Stimulated activated CD4-positive, alpha-beta T cell treated with anti-CD3 and anti-CD28 coated beads, Interleukin-2, amount 100 ng/mL, for 4 hours (primary cell): ENCODE measurements at places on chromosomes 6 and 20.

DNA sequence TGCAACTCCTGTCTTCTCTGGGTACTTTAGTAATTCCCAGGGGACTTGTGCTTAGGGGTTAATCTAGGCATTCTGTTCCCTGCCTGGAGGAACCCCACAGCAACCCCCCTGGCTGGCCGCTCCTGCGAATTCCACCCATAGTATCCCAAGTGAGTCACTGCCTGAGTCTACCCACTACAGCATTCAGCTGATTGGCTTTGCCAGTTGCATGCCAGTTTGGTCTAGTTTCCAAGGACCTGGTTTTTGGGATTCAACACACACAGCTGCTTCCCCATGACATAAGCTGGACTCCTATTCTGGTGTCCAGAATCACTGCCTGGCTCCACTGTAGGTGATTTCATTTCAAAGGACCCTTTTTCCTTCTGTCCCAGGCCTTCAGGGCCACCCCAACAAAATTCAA lies 40.3 kb downstream of the PLCG1 start:
- no peak for DNase-seq

- DNase-seq: no peak
Observed at GRCh38 chr6:103344554-103345163, 1515.1 kb downstream of the HACE1 start.

DNA sequence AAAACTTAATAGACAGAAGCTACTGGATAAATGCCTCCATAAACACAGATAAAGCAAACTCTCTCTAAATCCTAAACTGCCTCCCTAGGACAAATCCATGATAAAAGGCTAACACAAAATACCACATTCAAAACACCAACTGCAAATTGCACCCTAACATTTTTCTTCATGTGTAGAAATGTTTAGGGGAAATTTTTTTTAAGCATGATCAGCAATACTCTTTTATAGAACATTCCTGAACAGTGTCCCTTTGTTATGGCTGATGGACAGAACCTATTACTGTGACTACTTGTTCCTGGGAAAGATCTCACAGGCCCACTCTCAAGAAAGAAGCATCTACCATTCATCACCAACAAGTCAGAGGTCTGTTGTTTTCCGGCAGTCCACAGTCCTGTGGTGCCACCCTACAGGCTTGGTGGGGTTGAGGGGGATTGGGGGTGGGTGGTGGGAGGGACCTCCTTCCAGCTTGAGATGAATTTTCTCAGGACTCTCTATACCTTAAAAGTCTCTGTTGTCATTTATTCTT lies 64.5 kb downstream of the DTNBP1 start:
- DNase-seq: no peak

- no peak for DNase-seq
Observed at GRCh38 chr6:108763931-108764579, 84.2 kb upstream of the ARMC2 start.

DNA sequence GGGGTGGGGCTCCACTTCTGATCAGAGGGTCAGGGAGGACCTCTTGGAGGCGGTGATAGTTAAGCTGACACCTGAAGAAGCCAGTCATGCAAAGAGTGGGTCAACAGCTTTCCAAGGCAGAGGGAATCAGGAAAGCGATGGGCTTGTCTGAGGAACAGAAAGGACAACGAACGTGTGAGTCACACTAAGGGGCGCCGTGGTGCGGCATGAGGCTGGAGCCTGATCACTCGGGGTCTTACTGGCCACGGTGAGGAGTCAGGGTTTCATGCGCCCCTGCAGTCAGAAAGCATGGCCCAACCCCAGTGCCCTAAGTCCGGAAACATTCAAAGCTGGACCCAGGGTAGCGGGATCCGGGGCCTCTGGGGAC lies 50.6 kb upstream of the SLC32A1 start:
- no peak for DNase-seq

GRCh38 chr20:5039255-5039657 lies 37.9 kb upstream of the SLC23A2 start:
- no peak for DNase-seq

DNA sequence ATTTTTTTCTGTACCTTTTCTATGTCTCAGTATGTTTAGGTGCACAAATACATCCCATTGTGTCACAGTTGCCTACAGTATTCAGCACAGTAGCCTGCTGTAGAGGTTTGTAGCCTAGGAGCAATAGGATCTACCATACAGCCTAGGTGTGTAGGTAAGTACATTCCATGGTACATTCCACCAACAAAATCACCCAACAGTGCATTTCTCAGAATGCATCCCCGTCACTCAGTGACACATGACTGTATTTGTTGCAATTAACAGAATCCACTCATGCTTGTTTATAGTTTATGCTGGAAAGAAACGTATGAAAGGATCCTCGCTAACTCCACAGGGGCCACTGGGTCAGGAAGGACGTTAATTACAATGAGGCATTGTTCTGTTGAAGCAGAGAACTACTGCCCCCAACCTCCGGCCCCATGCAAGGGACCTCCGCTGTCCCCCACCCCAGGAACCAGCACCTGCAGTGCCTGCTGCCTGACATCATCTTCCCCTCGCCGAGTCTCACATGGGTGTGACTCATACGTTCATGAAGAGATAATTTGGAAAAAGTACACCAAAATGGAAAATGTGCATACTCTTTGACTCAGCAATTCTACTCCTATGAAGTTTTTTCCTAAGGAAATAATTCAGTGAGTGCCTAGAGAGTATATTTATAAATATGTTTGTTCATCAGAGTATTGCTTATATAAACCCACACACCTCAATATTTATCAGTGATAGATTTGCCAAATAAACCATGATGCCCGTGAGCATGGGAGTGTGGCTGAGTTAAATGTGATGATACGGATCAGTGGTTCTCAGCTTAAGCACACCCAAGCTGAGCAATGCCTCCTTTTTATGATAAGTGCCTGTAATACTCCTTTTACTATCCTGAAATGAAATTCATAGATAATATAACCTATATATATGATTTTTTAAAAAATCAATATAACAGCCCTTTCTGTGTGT lies 156.4 kb upstream of the ECI2 start:
- no peak for DNase-seq

DNA sequence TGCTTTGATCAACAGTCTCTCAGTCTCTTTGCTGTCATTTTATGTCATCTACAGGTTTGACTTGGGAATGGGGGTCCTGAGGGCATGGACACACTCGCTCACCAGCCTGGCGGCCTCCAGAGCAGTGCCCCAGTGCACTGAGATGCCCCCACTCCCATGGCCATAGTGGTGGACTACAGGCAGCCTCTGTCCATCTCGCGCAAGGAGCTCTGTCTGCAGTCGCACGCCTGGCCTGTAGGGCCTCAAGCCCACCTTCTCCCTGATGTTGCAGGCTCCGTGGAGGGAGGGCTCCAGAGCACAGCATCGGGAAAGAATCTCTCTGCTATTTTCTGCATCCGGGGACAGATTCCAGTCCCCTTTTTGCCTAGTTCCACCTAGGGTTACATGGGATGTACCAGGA lies 22.6 kb downstream of the DDO start:
- DNase-seq: no peak

GRCh38 chr20:51797357-51798025 lies 4.8 kb downstream of the SALL4 start:
- no peak for DNase-seq

DNA sequence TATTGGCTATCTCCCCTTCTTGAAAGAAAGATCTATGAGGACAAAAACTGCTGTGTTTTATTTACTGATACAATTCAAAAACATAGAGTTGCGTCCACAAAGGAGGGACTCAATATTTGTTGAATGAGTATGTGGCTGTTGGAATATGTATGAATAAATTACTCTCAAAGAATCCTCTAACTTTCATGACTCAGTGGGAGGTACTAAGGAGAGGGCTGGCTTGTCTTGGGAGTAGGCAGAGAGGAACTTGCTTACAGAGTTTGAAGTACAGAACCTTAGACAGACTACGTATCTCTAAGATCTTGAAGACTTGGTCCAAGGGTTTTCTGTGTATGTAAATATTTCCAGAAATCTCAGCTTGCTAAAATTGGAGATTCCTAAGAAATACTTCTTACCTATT lies 504.0 kb upstream of the PTCHD4 start:
- no peak for DNase-seq

DNA sequence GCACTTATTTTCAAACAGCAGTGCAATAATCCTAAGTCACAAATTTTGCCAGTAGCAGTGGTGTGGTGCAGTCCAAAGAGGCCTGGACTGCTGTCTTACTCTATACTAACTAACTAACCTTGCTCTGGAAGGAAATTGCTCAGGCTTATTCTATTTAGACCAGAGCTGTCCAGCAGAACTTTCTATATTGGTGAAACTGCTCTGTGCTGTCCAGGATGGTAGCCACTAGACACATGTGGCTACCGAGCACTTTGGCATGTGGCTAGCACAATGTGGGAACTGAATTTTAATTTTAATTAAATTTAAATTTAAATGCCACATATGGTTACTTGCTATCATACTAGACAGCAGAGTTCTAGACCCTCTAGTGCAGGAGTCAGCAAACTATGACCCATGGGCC lies 27.1 kb upstream of the FBXO9 start:
- no peak for DNase-seq

- no peak for DNase-seq
Observed at GRCh38 chr20:23150304-23151007, 64.3 kb upstream of the CD93 start.

DNA sequence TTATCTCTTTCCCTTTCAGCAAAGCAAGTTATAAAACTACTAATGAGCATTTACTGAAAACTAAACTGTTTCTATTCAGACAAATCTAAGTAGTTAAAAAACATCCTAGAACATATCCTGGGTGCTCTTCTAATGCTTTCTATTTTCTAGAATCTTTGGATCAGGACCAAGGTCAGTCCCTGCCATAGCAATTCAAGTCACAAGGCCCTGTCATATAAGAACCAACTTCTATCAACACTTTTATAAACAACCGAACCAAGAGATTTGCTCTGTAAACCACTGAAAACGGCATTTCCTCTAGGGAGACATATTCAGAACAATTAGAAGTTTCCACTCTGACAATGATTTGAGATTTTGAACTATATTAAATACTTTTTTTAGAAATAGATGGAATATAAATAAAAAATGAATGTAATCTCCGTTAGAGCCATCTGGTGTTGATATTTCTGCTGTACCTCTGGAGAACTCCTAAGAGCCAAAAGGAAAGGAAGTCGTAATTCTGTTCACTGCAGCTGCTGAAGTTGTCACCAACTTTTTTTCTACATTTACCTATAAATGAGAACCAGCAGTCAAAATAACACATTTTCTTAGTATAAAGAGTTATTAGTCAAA lies 51.4 kb upstream of the LGSN start:
- DNase-seq: no peak

DNA sequence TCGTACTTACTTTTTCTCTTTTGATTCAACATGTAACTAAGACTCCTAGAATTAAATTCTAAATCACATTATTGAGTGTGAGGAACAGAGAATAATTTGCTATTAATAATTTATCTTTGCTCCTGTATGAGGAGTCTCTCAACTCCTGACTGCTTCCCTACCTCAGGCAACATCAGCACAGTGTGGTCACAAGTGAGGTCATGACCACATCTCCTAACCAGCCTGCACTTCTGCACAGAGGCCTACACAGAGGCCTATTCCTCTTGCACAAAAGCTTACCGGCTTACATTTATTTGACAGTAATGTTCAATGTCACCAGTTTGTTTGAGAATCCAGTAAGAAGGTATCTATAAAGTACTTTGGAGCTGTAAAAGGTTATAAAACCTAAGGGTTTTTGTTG lies 637.4 kb upstream of the MARCKS start:
- no peak for DNase-seq

DNA sequence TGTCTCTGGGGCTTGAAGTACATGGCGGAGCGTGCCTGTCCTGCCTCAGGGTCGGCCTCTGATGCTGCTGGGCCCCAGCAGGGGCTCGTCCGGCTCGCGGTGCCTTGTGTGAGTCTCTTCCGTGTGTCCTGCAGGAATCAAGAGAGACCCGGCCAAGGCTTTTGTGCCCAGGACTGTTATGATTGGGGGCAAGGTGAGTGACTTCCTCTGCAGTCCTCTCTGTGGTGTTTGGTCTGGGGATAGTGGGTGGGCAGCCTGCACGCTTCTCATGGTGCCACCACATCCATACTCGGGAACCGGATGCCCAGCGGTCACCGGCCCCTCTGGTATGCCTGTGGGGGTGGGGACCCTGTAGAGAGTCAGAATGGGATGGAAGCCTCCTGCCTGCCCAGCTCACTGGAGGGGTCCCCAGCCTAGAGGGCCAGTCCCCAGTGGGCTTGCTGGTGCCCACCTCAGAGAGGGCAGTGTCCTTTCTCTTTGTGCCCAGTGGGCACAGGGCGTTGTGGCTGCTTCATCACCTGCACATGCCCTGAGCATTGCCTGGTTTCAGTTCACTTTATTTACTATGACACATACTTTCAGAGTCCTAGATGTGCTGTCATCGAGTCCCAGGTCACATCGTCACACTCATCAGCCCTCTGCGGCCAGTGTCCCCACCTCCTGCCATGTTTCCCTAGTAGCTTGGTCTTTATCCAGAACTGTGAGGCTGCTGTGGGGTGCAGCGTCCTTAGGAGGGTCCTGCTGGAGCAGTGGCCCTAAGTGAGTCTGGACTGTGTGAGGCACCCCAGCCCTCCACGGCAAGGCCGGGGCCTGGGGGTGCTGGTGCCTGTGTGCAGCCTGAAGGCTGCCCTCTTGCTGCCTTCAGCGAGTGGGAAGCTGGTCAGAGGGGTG lies 40.7 kb downstream of the PYGB start:
- DNase-seq: no peak

- DNase-seq: no peak
Observed at GRCh38 chr6:6659600-6660327, 71.2 kb downstream of the LY86 start.

- no peak for DNase-seq
Observed at GRCh38 chr6:142275236-142276006, 26.4 kb upstream of the ADGRG6 start.

GRCh38 chr20:57650266-57650665 lies 30.0 kb upstream of the ZBP1 start:
- no peak for DNase-seq

DNA sequence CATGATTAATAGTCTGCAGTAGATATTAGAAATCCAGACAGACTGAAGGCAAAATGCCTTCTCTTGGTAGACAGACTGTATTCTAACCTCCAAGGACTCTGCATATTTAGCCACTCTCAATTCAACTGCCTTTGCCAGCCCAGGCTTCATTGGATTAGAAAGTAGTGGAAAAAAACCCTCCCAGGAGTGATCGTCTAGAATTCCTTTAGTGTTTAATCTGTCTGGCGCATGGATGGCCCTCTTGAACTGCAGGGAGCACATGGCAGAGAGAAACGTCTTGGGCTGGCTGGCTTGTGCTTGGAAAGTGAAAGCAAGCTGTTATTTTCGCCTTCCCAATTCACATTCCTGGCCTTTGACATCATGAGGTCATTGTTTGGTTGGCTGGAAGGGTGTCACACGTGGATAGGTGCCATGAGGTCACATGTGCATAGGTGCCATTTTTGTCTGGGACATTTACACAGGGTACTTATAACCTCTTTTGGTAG lies 30.9 kb upstream of the NEDD9 start:
- DNase-seq: no peak

GRCh38 chr6:109743739-109744138 lies 52.6 kb downstream of the FIG4 start:
- DNase-seq: no peak

DNA sequence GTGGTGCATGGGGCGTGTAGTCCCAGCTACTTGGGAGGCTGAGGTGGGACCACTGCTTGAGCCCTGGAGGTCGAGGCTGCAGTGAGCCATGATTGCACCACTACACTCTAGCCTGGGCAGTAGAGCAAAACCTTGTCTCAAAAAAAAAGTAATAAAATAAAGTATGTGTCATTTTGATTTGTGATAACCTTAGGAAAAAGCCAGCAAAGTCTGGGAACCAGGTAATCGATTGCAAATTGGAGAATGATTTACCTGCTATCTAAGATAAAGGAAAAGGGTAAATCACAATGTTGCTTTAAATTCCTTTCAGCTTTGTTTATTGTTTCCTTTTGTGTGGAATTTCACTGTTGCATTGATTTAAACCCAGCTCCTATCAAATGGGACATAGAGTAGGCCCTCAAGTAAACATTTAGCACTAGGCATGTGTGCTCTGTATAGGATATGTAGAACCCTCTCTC lies 59.0 kb downstream of the SGK1 start:
- DNase-seq: no peak
